ENCODE measurements at places on chromosomes 5 and 9.

- DNase-seq: no peak
Observed at GRCh38 chr5:121033334-121033733, 569.2 kb downstream of the PRR16 start.

DNA sequence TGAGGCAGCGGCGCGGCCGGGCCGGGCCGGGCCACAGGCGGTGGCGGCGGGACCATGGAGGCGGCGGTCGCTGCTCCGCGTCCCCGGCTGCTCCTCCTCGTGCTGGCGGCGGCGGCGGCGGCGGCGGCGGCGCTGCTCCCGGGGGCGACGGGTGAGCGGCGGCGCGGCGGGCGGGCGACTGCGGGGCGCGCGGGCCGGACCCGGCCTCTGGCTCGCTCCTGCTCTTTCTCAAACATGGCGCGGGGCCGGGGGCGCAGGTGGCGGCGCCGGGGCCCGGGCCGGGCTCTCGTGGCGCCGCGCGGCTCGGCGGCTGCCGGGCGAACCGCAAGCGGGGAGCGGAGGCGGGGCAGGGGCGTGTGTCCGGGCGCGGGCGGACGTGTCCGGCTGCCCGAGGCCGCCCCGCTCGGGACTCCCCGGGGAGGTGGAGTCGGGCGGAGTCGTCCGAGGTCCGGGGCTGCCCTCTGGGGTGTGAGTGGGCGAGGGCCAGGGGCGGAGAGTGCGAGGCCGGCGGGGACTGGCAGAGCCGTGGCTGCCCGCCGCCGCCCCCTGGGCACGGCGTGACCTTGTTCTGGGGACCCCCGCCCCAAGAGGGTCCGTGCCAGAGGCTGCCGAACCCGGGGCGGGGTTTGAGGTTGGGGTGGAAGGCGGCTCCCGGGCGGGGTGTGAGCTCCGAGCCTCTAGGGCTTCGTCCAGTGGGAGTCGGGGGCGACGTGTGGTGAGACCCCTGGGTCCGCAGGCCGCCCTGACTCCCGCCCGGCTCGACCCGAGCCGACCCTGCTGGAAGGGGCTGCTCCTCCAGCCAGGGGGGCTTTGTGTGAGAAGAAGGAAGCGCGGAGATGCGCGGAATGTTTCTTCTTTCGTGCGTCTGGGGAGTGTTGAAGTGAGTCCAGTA is 485 bp downstream of the TGFBR1 start:
- DNase-seq: peak; percentile 33

DNA sequence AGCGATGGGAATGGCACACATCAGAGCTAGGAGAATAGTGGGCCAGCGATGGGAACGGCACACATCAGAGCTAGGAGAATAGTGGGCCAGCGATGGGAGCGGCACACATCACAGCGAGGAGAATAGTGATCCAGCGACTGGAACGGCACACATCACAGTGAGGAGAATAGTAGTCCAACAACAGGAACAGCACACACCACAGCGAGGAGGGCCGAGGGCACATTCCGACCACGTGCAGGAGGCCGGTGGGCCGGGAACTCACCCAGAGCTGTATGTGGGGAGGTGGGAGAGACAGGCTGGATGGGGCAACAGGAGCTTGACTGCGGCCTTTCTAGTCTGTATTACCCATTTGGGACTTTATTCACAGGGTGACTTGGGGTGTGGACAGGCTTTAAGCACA is 271.1 kb upstream of the IRX4 start:
- DNase-seq: no peak

DNA sequence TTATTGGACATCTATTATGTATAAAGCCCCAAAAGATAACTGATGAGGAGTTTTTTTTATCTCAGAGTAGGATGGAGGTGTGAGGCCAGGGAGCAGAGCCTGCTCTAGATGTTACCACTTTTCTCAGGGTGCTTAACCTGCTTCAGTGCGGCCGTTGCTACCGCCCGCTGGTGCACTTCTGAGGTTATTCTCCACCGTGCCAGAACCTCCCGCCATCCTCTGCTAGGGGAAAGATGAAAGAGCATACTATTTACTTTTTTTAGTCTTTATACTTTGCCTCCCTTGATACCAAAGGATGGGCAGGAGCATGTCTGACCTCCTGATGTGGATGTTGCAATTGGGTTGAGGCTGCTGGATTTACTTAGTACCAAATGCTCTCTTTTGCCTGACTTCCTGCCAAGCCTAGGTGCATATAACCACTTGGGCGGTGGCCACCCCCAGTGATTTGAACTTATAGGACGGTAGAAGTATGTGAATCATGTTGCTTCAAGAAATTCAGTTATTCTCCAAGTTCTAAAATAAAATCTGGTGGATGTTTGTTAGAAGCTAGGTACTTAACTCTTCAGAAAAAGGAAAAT is 71.1 kb upstream of the HSPB3 start:
- DNase-seq: no peak

DNA sequence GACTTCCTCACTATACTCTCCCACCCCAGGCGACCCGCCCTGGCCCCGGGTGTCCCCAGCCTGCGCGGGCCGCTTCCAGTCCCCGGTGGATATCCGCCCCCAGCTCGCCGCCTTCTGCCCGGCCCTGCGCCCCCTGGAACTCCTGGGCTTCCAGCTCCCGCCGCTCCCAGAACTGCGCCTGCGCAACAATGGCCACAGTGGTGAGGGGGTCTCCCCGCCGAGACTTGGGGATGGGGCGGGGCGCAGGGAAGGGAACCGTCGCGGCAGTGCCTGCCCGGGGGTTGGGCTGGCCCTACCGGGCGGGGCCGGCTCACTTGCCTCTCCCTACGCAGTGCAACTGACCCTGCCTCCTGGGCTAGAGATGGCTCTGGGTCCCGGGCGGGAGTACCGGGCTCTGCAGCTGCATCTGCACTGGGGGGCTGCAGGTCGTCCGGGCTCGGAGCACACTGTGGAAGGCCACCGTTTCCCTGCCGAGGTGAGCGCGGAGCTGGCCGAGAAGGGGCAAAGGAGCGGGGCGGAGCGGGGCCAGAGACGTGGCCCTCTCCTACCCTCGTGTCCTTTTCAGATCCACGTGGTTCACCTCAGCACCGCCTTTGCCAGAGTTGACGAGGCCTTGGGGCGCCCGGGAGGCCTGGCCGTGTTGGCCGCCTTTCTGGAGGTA is 2.1 kb downstream of the CA9 start:
- DNase-seq: no peak

DNA sequence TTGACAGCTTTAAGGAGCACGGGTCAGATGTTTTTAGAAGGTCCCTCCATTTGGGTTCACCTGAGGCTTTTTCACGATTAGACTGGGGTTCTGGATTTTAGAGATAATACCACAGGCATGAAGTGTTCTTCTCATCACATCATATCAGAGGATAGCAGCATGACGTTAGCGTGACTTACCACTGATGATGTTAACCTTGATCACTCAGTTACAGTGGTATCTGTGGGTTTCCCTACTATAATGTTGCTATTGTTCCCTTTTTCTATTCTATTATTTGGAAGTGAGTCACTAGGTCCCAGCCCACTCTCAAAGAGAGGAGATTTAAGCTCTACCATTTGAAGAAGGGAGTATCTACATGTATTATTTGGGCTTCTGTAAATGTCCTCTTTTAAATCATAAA is 300.0 kb downstream of the MAST4 start:
- DNase-seq: no peak

- DNase-seq: no peak
Observed at GRCh38 chr5:15406478-15406877, 93.5 kb upstream of the FBXL7 start.

DNA sequence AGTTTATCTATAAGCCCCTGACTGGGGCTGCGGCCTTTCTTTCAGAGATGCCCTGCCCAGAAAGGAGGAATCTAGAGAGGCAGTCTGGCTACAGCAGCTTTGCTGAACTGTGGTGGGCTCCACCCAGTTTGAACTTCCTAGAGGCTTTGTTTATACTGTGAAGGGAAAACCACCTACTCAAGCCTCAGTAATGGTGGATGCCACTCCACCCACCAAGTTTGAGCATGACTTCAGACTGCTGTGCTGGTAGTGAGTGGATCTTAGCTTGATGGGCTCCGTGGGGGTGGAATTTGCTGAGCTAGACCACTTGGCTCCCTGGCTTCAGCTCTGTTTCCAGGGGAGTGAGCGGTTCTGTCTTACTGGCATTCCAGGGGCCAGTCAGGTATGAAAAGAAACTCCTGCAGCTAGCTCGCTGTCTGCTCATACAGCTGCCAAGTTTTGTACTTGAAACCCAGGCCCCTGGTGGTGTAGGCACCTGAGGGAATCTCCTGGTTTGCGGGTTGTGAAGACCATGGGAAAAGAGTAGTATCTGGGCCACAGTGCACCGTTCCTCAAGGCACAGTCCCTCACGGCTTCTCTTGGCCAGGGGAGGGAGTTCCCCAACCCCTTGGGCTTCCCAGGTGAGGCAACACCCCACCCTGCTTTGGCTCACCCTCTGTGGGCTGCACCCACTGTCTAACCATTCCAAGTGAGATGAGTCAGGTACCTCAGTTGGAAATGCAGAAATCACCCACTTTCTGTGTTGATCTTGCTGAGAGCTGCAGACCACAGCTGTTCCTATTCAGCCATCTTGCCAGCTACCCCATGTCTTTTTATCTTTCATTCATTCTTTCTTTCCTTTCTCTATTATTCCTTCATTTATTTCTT is 211.8 kb upstream of the C9orf72 start:
- no peak for DNase-seq

GRCh38 chr9:79817438-79818004 is 245.8 kb downstream of the TLE4 start:
- no peak for DNase-seq

Measured in thoracic aorta (tissue), 2 donors.